HCT116 (cell line): ENCODE measurements at places on chromosomes 6 and 20.

DNA sequence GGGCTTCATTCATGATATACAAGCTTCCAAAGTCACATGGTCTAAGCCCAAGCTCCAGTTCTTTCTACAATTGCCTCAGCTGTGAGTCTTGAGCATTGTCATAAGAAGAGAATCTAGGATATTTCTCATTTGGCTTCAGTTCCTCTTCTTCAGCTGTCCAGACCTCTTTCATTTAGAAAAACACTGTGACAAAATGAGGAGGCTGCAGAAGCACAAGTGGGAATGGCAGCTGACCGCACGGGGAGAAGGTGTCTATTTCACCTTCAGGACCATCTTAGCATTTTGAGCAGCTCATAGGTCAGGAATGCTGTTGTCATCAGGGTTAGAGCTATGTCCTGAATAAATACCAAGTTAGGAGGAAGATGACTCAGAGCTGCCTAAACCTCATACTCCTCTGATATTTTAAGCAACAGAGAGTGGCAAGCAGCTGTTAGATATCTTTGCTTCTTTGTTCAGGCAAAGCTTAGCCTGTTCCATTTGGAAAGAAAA lies 390.1 kb upstream of the CITED2 start:
- peak; percentile 83 for DNase-seq

GRCh38 chr6:169848946-169849345 lies 97.5 kb downstream of the ERMARD start:
- no peak for DNase-seq

DNA sequence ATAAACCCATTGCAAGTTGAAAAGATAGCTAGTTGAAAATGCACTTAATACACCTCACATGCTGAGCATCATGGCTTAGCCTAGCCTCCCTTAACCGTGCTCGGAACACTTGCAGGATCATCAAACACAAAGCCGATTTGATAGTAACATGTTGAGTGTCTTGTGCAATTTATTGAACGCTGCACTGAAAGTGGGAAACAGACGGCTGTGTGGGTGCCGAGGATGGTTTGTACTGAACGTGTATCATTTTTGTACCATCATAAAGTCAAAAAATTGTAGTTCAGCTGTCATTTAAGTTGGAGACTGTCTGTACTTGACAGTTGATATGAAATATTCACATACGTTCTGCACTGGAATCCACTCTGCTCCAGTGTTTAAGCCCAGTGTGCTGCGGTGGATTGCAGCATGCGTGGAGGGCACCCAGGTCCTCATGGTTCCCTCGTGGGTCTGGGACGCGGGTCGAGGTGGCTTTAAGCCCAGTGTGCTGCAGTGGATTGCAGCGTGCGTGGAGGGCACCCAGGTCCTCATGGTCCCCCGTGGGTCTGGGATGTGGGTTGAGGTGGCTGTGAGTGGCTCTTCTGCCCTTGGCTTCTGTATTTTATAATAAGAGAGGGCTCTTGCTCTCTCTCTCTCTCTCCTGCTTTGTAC lies 77.0 kb downstream of the CDH4 start:
- no peak for DNase-seq

GRCh38 chr6:4786996-4787395 lies 10.8 kb downstream of the CDYL start:
- no peak for DNase-seq

DNA sequence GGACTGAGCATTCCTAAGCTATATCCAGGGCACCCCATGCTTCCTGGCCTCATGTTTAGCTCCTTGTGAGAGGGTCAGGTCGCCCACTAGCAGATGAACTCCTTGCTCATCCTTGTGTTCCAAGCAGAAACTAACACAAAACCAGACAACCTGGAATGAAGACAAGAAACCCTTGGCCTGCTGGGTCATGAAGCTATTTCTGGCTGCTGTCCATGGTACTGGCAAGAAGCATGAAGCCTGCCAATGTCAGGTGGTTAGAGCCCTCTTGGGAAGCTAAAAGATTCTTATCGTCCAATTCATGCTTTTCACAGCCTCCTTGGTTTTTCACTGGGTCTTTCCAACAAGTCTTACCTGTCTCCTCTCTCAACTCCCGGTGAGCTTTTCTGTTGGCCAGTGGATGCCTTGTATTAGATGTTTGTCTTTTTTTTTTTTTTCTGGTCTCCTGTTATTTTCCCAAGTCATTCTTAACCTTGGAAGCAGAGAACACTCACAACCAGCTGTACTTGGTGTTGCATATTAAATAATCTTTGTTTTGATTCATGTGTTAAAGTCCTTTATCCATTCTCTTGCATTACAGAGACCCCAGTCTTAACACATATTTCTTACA lies 180.3 kb downstream of the ANKRD60 start:
- no peak for DNase-seq
